ENCODE measurements at places on chromosomes 3 and 15. TPM values are rescaled to one million over a fixed set of nuclear protein-coding genes. Genes with fewer than 3 reads are reported as not detected.
A peak's percentile ranks its signal among the peaks of the same experiment; 100 is the strongest.

GRCh38 chr3:52339612-52340011 is 23.5 kb downstream of the DNAH1 start:
- peak; percentile 52 for DNase-seq

DNA sequence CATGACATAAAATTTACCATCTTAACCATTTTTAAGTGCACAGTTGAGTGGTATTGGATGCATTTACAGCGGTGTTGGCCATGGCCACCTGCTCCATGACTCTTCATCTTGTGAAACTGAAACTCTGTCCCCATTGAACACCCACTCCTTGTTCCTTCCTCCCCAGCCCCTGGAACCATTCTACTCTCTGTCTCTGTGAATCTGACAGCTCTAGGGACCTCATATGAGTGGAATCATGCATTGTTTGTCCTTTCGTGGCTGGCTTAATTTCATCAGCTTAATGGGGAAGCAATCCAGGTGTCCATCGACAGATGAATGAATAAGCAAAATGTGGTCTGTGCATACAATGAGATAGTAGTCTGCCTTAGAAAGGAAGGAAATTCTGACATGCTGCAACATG is 42.5 kb downstream of the PLXNA1 start:
- no peak for DNase-seq

- no peak for DNase-seq
Observed at GRCh38 chr15:80506286-80506893, 102.2 kb downstream of the ARNT2 start.

GRCh38 chr3:150520408-150520807 is 25.9 kb downstream of the SERP1 start:
- no peak for DNase-seq

GRCh38 chr3:42742259-42742658 is 30.8 kb downstream of the CCDC13 start:
- DNase-seq, result no peak

GRCh38 chr3:14377838-14378169 is 24.6 kb upstream of the SLC6A6 start:
- no peak for DNase-seq

GRCh38 chr3:48915296-48915695 is 3.3 kb upstream of the ARIH2 start:
- no peak for DNase-seq

DNA sequence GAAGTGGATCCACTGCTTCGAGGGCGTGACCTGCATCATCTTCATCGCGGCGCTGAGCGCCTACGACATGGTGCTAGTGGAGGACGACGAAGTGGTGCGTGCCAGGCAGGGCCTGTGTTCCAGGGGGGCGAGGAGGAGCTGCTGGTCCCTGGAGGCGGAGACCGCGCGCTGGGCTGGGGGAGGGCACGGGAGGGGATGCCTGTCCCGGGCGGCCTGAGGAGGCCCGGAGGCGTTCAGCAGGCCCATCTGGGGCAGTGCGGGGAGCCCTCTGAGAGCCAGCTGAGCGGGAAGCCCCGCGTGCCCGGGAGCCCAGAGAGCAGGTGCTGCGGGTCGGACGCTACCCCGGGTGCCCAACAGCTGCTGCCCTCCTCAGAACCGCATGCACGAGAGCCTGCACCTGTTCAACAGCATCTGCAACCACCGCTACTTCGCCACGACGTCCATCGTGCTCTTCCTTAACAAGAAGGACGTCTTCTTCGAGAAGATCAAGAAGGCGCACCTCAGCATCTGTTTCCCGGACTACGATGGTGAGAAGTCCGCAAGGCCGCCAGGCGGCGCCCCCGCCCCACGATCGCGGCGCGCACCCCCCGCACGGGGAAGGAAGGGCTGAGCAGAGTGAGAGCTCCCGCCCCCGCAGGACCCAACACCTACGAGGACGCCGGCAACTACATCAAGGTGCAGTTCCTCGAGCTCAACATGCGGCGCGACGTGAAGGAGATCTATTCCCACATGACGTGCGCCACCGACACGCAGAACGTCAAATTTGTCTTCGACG is 2.9 kb downstream of the GNAT1 start:
- no peak for DNase-seq

DNA sequence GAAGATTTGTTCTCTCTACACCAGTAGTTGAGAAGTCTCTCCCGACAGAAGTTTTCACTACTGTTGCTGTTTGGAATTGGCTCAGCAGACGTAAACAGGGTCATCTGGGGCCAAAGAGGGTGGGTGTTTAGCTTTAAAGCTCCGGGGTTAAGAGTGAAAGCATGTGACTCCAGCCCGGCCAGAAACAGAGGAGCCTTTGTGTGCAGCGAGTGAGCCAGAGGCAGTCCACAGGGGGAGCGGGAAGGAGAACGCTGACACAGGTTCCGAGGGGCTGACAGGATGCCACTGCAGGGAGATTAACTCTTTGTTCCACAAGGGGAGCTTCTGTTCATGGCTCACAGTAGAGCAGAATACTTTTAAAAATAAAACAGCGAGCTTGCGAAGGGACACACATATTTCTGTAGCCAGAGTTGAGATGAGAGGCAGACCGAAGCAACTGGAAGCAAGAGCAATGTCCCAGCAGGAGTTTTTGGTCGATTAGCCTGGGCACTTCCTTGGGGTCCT is 26.9 kb downstream of the BMF start:
- DNase-seq, result no peak

DNA sequence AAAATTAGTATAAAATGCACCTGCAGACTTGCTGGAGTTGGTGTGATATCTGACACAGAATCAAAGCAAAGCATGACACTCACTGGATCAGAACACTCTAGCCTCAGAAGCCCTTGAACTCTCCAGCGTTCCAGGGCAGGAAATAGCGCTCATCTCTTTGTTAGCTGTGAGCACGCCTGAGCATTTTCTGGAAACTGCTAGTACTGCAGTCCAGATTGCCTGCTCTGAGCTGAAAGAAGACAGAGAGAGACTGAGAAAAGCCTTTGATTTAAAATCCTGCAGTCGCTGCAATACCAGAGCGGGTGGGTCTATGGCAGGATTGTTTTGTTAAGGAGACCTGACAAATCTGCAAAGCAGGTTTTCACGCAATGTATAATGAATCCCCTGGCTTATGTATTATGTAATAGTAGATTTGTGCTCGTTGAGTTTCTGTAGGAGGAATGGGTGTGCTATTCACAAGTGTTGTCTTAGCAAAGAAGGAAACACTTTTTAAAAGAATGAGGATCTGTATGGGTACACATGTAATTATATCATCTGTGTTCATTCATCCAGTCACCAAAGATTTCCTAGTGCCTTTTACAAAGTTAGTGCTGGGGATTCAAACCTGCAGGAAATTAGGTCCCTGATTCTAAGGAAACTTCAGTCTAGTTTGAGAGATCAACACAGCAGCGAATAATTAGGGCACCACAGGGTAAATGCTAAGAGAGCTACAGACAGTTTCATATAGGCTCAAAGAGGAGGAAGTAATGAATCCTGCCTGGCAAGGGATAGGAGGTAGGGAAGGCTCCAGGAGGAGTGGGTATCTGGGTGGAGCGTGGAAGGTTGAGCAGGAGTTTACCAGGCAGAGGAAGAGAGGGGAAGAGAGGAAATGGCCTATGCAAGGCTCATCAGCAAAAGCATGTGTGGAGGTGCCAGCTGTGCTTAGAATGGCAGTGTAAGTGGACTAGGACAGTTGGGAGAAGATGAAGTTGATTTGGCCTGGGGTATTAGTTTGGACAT is 26.1 kb upstream of the MGLL start:
- no peak for DNase-seq

DNA sequence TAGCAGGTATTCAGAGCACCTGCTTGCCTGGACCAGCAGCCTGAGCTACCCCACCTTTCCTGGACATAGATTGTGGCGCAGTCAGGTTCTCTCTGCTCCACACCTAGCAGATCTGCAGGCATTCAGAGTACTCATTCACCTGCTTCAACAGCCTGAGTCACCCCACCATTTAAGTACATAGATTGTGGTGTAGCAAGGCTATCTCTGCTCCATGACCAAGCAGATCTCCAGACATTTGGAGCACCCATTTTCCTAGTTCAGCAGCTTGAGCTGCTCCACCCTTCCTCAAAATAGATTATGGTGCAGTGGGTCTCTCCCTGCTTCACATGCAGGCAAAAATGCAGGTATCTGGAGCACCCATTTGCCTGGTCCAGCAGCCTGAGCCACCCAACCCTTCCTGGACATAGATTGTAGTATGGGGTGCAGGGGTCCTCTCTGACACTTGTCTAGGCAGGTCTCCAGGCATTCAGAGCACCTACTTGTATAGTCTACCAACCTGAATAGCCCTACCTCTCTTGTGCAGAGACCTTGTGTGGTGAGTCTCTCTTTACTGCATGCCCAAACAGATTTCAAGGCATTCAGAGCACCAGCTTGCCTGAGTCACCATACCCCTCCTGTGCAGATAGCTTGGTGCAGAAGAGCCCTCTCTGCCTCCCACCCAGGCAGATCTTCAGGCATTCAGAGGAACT is 466.0 kb upstream of the THBS1 start:
- DNase-seq, result no peak

GRCh38 chr3:71277341-71277740 is 306.2 kb downstream of the FOXP1 start:
- no peak for DNase-seq

GOLGA6D gene
- polyA plus RNA-seq, result not detected

ARRDC4 gene
- polyA plus RNA-seq, result 30.7 TPM

TMEM207 gene
- polyA plus RNA-seq, result 17.6 TPM

LYSMD2 gene
- 5.4 TPM for polyA plus RNA-seq

Data from right renal cortex interstitium (tissue), 3 donors.